Activated CD8-positive, alpha-beta memory T cell treated with anti-CD3 and anti-CD28 coated beads for 1 hour (primary cell): ENCODE measurements at places on chromosomes 7 and 10.

DNA sequence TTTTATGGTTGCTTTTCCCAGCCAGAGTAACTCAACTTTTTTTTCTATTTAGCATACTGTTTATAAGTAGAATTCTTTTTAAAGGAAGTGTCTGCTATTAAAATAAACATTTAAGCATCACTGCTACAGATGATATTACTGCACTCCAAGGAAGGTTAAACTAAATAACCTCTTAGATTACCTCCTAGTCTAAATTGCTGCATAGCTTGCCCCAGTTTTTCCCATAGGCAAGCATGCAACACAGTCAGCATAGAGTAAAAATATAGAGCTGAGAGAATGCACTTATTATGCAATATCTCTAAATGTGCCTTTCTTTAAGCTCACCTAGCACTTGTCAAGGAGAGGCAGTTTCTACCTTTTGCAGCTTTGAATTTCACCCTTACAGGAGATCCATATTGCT lies 1392.4 kb upstream of the CELF2 start:
- DNase-seq: no peak

GRCh38 chr7:6730343-6730633 lies 23.5 kb upstream of the ZNF12 start:
- no peak for DNase-seq

DNA sequence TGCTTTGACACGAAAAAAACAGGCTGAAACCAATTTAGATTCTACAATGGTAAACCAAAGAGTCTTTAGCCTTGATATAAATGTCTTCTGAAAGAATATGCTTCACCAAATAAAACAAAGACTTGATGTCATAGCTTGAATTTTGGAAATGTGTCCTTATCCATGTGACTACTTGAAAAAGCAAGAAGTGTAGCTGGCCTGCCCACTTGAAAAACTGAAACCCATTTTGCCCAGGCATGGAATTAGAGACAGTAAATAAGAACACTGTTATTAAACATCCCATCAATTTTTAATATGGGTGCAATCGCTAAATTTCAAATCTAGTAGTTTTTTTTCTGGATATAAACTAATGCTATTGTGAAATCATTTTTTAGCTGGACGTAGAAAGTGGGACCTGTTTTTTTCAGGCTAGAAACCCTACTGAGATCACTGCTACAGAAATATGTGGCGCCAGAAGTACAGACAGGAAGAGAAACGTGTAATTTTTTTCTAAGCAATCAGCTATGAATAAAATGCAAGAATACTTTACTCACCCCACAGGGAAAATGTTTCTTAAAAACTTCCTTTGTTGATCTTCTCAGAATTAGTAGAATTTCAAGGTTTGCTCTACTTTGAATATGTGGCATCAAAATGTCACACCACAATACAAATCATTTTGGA lies 56.7 kb downstream of the PIP4K2A start:
- no peak for DNase-seq

DNA sequence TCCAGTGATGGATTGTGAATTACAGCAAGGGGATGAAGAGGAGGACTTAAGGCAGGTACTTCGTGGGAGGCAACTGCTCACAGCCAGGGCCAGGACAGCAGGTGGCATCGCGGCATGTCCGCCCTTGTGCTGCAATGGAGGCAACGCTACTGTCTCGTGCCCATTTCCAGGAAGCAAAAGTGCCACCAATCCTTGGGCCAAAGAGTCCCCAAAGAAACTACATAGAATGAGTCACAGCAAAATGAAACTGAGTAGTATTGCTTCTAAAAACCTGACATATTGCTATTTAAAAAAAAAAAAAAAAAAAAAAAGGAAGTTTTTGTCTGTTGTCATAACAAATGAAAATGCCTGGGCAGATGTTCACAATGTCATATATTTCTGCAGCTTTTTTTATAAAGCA lies 46.6 kb downstream of the RSU1 start:
- DNase-seq: no peak

GRCh38 chr10:30594077-30594476 lies 35.5 kb downstream of the LYZL2 start:
- no peak for DNase-seq

- DNase-seq: no peak
These were observed 53.0 kb upstream of the SEMA3A start for GRCh38 chr7:84247591-84247990.

DNA sequence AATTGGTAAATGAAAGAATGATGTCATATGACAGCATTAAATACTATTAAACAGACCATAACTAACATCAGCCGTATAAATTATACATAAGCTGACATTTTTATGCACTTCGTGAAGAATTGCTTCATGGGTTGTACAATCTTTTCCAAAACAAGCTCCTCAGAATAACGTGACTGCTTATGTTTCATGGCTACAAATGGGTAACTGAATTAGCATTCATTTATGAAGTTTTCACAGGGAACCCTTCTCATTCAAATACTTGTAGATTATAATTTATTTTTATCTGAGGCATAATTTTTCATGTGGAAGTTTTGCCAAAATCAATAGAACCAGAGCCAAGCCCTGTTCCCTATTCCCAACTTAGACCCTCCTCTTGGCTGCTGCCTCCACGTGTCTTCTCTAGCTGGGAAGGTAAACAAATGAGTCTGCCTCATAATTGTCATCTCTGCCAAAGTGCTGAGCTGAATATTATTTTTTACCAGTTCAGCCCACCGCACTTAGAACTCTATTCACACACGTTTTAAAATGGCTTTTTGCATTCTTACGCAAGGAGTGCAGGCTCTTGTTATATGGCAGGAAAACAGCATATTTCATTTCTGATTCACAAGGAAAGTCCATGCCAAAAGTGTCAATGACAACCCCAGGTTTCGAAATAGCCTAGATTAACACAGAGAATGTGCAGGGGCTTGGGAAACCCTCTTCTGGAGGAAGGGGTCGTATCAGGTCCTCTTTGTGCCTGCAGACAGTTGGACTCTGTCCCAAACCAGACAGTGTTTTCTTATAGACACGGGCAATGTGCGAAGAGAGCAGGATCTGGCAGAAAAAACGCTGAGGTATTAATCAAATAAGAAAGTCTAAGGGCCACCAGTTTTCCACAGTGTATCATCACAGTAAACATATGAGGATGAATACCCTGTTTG lies 370.7 kb upstream of the MGMT start:
- DNase-seq: no peak

DNA sequence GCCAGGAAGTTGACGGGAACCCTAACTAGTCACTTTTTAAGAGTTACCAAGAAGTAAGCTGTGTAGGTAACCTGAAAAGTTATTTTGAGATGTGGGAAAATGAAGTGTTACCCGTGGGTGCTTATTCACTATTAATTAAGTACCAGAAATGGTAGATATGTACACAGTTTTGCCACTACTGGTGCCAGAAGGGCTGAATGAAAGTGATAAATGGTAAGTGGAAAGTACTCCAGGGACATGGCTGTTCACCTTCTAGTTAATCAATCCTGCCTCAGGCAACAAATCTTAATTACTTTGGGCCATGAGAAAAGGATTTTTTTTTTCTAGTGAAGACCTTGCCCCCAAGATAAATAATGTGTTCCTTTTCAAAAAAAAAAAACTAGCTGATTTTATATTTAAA lies 15.8 kb downstream of the NET1 start:
- DNase-seq: no peak

DNA sequence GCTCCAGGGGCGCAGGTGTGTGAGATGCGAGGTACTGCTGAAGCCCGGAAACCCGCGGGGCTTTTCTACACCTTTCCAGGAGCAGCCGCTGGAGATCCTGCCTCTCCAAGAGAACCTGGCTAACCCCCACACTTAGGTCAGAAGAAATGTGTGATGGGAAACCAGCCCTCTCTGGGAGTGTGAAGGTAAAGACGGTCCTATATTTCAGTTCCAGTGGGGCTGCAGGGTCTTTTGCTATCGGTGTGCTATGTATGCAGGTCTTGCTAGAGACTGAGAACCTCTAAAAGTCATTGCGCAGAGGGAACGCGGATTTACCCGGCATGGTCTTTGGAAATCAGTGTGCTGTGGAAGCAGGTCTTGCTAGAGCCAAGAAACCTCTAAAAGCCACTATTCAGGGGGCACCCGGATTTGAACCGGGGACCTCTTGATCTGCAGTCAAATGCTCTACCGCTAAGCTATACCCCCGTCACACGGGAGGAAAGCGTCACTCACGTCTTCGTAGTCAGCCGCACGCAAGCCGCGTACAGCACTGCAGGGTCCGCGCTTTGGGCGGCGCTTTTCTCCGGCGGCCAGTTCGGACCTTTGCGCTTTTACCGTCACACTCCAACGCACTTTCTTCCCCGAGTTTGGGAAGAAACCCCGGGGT lies 46.0 kb downstream of the ZNF777 start:
- DNase-seq: no peak

- no peak for DNase-seq
These were observed 173.9 kb downstream of the ELFN1 start for GRCh38 chr7:1843921-1844335.

DNA sequence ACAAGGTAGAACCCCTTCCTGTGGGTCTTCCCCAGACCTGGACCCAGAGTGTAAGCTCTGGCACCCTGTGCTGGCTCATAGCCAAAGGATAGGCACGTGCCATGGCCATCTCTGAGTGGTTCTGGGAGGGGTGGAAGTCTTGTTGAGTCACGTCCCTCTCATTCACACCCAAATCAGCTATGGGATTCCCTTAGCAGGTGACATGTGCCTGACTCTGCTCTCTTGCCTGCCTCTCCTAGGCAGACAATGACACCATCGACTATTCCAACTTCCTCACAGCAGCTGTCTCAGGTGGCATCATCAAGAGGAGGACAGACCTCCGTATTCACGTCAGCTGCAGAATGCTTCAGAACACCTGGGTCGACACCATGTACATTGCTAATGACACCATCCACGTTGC lies 59.8 kb downstream of the C10orf120 start:
- DNase-seq: no peak

- no peak for DNase-seq
These were observed 163.5 kb downstream of the MBL2 start for GRCh38 chr10:52609071-52609470.
